Foreskin keratinocyte (primary cell): ENCODE measurements at places on chromosomes 11 and 22.
A peak's percentile ranks its signal among the peaks of the same experiment; 100 is the strongest.

- DNase-seq: no peak
These were observed 127.6 kb downstream of the CNTN5 start for GRCh38 chr11:99148352-99148751.

- no peak for DNase-seq
These were observed 71.6 kb downstream of the RPL27A start for GRCh38 chr11:8754241-8754640.

- peak; percentile 77 for DNase-seq
These were observed 35.3 kb downstream of the IL18 start for GRCh38 chr11:112128483-112129121.

DNA sequence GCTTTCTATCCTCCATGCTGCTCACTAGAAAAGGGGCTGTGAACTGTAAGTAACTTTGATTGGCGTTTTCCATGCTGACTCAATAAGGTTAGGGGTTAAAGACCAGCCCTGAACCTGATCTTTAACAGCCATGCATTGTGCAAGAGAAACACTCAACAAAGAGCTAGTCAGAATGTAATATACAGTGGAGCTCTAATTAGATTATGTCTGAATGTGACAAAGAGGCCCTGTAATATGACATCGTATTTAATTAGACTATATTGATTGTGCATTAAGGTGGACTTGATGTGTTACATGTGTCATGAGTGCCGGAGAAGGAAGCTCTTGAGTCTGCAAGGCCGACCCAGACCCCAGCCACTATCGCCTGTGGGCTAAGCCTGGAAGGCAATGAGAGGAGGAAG is 70.5 kb downstream of the PKNOX2 start:
- no peak for DNase-seq

DNA sequence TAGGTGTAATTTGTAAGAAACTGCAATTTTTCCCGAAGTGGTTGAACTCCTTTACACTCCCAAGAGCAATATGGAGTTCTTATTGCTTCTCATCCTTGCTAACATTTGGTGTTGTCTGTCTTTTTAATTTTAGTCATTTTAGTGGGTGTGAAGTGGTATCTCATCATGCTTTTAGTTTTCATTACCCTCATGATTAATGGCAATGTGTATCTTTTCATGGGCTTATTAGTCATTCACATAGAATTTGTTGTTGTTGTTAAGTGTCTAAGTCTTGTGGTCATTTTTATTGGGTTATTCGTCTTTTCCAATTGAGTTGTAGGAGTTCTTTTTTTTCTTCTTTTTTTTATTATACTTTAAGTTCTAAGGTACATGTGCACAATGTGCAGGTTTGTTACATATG is 238.3 kb upstream of the SESN3 start:
- peak; percentile 42 for DNase-seq

DNA sequence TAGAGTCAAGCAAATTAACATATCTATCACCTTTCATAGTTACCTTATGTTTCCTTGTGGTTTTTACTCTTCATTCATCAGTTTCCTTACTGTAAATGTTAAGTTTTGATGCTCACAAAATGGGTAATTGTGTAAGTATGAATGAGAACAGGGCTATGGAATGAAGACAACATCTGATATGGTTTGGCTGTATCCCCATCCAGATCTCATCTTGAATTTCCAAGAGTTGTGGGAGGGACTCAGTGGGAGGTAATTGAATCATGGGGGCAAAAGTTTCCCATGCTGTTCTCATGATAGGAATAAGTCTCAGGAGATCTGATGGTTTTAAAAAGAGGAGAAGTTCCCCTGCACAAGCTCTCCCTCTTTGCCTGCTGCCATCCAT is 107.6 kb downstream of the CCDC34 start:
- no peak for DNase-seq
